ENCODE measurements at places on chromosomes 1 and 21. TPM values are rescaled to one million over a fixed set of nuclear protein-coding genes. Genes with fewer than 3 reads are reported as not detected.

PGLYRP4 gene
- total RNA-seq = not detected

PLA2G2F gene
- not detected for total RNA-seq

CACNA1S gene
- total RNA-seq = not detected

PPFIA4 gene
- 1.6 TPM for total RNA-seq

B3GALT2 gene
- 0.62 TPM for total RNA-seq

- no peak for DNase-seq
These were observed 8.2 kb downstream of the SPATA46 start for GRCh38 chr1:162368451-162368850.

DNA sequence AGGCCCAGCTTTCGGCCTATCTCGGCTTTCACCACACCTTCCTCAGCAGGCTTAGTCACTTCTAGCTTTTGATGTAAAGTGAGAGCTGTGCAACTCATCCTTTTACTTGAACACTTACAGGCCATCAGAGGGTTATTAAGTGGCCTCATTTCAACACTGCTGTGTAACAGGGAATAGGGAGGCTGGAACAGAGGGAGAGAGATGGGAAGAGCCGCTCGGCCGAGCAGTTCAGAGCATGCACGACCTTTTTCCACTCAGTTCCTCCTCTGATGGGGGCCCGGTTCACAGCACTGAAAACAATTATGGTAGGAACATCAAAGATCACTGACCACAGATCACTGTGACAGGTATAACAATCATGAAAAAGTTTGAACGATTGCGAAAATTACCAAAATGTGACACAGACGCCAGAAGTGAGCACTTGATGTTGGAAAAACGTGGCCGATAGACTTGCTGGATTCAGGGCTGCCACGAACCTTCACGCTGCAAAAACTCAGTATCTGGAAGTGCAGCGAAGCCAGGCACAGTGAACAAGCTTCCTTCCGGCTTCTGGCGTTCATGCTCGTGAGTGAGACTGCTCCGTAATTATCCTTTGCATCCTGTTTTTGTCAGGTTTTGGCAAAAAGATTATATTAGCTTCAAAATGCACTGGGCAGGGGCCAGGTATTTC is 28.6 kb downstream of the AGPAT3 start:
- DNase-seq = peak; percentile 31

GRCh38 chr1:9774712-9775679 is 48.8 kb downstream of the CLSTN1 start:
- DNase-seq = no peak

DNA sequence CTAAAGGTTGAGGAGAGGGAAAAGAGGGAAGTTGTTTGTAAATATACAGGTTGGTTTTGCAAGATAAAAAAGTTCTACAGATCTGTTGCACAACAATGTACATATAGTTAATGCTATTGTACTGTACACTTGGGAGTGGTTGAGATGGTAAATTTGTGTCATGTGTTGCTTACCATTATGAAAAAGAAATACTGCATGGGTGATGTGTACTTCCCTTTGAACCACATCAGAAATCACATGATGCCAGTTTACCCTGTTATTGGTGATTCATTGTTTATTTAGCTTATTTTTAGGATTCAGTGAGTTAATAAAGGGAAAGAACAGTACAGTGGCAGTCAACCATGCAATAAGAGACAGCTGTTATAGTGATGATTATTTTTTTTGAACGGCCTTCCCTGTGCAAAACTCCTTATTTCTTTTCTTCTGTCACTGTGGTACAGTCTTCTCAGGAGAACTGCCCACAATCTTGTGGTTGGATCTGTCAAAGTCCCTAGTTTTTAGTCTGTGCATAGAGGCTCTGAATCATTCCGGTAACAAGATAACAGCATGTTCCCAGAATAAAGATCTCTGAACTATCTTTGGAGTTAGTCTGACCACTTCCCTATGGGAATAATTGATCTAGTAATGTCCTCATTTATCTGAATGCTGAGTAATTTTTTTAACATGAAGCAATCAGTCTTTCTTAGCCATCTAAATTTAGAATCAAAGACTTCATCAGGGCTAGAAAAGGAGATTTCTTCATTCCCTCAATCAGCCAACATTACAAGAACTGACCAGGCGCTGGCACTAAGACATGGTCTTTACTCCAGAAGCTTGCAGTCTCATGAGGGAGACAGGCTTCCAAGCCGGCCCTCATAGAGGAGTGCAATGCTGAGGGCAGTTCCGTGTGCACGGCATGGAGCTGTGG is 84.2 kb downstream of the SH3GLB1 start:
- DNase-seq = no peak

- DNase-seq = no peak
These were observed 129.5 kb downstream of the ADSS2 start for GRCh38 chr1:244322181-244322580.

DNA sequence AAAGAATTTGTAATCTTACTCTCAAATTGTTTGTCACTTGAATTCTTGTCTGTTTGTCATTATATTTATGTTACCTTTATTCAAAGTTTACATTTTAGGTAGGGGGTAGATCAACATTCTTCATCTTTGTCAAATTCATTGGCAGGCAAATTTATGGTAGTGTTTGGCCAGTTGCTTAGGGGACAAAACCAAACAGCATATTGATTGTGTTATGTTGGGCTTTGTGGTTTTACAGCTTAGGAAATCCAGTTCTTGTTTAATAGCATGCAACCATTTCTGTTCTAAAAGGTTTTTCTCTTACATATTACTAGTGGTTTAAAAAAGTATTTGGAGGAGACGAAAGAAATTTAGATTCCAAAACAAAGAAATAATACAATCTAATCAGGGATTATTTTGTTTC is 91.4 kb downstream of the HMCN1 start:
- DNase-seq = no peak

DNA sequence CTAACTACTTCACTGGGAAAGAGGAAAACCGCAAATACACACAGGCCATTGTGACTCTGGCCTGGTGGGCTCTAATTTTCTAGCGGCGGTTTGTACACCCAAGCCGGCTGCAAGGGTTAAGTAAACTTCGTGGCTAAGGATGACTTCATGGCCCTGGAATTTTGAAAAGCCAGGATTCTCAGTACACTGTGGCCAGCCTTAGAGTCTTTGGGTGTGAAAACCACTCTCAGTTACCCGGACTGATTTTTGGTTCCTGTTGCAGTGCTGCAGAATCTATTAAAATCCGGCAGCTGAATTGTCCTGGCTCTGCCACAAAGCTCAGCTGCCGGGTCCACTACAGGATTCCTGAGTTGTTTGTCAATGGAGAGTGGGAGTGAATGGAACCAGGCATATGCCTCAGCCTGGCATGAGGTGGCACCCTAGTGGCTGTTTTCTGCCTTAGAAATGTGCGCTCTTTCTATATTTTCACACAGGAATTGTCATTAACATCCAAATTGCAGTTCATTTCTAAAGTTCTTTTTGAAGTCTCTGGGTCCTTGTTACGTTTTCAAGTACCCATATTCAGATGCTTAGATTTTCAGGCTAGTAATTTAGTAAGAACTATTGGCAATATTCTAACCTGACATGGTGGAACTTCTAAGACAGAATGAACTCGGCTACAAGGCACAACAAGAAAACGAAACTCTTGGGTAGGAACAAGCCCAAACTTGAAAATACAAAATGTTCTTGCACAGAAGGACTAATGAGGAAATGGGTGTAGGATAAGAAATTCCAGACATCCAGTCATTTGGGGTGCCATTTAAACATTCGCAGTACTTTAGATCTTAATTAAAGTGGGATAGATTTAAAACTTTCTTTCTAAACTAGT is 255.9 kb downstream of the NFIA start:
- no peak for DNase-seq

- no peak for DNase-seq
These were observed 1.7 kb downstream of the CLDN14 start for GRCh38 chr21:36478207-36478701.

DNA sequence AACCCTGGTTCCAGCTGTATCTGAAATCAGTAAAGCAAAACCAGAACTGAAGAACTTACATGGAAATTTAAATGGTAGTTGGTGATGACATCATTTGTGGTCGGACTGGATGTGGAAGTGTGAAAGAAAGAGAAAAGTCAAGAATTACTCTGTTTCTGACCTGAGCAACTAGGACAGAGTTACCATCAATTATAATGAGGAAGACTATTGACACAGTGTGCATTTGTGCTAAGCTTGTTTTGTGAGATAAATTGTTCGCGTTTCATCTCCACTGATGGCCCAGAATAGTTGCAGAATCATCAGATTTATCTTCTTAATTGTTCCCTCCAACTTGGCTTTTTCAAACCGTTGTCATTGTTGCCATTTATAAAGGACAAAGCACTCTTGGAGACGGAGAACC is 410.6 kb upstream of the DEPDC1 start:
- DNase-seq = no peak
